A673 (cell line): ENCODE measurements at places on chromosomes 7 and 10. TPM values are rescaled to one million over a fixed set of nuclear protein-coding genes. Genes with fewer than 3 reads are reported as not detected.

GRCh38 chr7:44889086-44889781, 3.9 kb upstream of the PURB start:
- DNase-seq = no peak
- H3K36me3 ChIP-seq = no peaks in the 10 kb centered on the region
- H3K27me3 ChIP-seq = no peaks in the 10 kb centered on the region
- peaks cover under 1% of the 10 kb centered on the region for H3K4me1 ChIP-seq
- no peak overlapping the region for H3K4me3 ChIP-seq
- no peak overlapping the region for H3K27ac ChIP-seq

GRCh38 chr7:17618652-17618974, 320.2 kb downstream of the AHR start:
- H3K27me3 ChIP-seq = no peaks in the 10 kb centered on the region
- H3K4me3 ChIP-seq = no peak overlapping the region
- no peak for DNase-seq
- H3K27ac ChIP-seq = no peak overlapping the region
- H3K4me1 ChIP-seq = no peaks in the 10 kb centered on the region

The TACC2 gene
- 0.55 and 0.62 TPM in 2 replicates for total RNA-seq

- no peak for DNase-seq
- H3K27me3 ChIP-seq = no peaks in the 10 kb centered on the region
- H3K36me3 ChIP-seq = no peaks in the 10 kb centered on the region
- H3K27ac ChIP-seq = no peak overlapping the region
- no peak overlapping the region for H3K4me3 ChIP-seq
Observed at GRCh38 chr7:120617275-120617674, 240.7 kb downstream of the TSPAN12 start.

- H3K27ac ChIP-seq = no peak overlapping the region
- H3K27me3 ChIP-seq = no peaks in the 10 kb centered on the region
- no peaks in the 10 kb centered on the region for H3K4me1 ChIP-seq
- H3K36me3 ChIP-seq = no peaks in the 10 kb centered on the region
Observed at GRCh38 chr10:17923728-17924127, 28.0 kb upstream of the SLC39A12 start.

The TEX36 gene
- 0.61 and 1.3 TPM in 2 replicates for total RNA-seq

The AGBL3 gene
- 2.4 and 2.9 TPM in 2 replicates for total RNA-seq

GRCh38 chr10:26221541-26221940, 5.0 kb downstream of the GAD2 start:
- H3K27me3 ChIP-seq = peaks cover 63% of the 10 kb centered on the region
- H3K36me3 ChIP-seq = no peaks in the 10 kb centered on the region
- no peak for DNase-seq
- H3K4me1 ChIP-seq = peaks cover 28% of the 10 kb centered on the region
- H3K27ac ChIP-seq = no peak overlapping the region

- H3K36me3 ChIP-seq = no peaks in the 10 kb centered on the region
- no peak overlapping the region for H3K4me3 ChIP-seq
- H3K27ac ChIP-seq = no peak overlapping the region
- no peaks in the 10 kb centered on the region for H3K27me3 ChIP-seq
- no peak for DNase-seq
Observed at GRCh38 chr7:17725821-17726220, 214.5 kb downstream of the SNX13 start.

The MYH16 gene
- total RNA-seq = not detected in 2 replicates

GRCh38 chr7:96188591-96188991, 133.3 kb downstream of the SLC25A13 start:
- peaks cover 11% of the 10 kb centered on the region for H3K4me1 ChIP-seq
- no peaks in the 10 kb centered on the region for H3K36me3 ChIP-seq
- no peak overlapping the region for H3K4me3 ChIP-seq
- H3K27ac ChIP-seq = no peak overlapping the region

The GPNMB gene
- total RNA-seq = 1.0 and 2.1 TPM in 2 replicates

The HTR5A gene
- total RNA-seq = not detected in 2 replicates
